ENCODE measurements at places on chromosomes 11 and 22.

- DNase-seq: no peak
Measured at GRCh38 chr11:34609850-34610249, 11.0 kb upstream of the EHF start.

- DNase-seq: no peak
Measured at GRCh38 chr11:66543263-66544107, 2.4 kb downstream of the ZDHHC24 start.

GRCh38 chr11:6828103-6828502 is 17.4 kb upstream of the OR10A5 start:
- no peak for DNase-seq

DNA sequence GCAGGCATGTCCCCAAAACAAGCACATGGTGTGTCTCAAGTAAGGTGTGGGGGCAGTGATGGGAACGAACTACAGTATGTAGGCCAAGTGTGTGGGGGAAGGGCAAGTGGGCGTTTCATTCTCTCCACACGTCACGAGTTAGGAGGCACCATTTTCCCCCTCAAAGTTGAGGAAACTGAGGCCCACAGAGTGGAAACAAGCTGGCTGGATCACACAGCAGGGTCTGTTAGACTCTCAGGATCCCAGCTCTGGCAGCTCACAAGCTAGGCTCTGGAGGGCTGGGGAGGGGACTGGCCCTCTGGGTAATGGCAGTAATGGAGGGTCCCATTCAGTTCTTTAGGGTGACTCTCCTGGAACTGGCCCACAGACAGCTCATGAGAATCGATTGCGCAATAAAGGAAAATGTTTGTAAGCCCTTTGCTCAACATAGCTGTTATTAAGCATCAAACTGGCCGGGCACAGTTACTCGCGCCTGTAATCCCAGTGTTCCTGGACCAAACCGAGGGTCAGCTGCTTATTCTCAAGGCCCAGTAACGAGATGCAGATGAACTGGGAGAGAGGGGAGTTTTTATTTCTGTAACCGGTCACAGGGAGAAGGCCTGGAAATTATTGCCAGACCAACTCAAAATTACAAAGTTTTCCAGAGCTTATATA is 24.1 kb upstream of the TUB start:
- no peak for DNase-seq

- DNase-seq: no peak
Measured at GRCh38 chr11:47175746-47176327, 842 bp downstream of the ARFGAP2 start.

DNA sequence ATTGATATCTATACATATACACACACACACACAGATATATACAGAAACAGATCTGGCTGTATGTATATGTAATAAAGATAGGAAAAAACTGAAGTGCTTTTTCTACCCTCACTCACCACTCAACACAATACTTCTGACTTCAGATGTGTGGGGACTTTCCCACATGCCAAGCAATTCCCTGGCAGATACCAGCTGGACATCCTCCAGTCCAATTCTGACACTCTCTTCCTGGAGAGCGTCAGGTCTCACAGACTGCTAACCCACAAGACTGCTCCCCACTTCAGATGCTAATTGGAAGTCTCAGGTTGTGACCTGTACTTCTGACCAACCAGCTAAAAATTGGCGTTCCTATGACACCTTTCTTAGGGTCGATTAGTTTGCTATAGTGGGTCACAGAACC is 140.6 kb downstream of the ATG16L2 start:
- DNase-seq: no peak

DNA sequence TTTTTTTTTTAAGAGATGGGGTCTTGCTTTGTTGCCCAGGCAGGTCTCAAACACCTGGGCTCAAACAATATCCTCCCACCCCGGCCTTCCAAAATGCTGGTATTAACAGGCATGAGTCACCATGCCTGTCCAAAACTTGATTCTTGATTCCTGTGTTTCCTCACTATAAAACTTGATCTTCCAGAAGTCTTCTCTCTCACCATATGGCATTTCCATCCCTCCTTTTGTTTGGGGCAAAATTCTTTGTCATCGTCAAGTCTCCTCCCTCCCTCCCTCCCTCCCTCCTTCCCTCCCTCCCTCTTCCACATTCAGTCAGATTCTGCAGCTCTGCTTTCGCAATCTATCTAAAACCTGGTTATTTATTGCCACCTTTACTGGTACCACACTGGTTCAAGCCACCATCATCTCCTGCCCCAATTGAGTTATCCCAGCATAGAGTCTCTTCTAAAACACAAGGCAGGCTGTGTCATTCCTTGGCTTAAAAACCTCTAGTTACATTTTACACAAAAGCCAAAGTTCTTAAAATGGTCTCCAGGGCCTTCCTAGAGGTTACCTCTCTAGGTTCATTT is 65.0 kb upstream of the HORMAD2 start:
- no peak for DNase-seq

DNA sequence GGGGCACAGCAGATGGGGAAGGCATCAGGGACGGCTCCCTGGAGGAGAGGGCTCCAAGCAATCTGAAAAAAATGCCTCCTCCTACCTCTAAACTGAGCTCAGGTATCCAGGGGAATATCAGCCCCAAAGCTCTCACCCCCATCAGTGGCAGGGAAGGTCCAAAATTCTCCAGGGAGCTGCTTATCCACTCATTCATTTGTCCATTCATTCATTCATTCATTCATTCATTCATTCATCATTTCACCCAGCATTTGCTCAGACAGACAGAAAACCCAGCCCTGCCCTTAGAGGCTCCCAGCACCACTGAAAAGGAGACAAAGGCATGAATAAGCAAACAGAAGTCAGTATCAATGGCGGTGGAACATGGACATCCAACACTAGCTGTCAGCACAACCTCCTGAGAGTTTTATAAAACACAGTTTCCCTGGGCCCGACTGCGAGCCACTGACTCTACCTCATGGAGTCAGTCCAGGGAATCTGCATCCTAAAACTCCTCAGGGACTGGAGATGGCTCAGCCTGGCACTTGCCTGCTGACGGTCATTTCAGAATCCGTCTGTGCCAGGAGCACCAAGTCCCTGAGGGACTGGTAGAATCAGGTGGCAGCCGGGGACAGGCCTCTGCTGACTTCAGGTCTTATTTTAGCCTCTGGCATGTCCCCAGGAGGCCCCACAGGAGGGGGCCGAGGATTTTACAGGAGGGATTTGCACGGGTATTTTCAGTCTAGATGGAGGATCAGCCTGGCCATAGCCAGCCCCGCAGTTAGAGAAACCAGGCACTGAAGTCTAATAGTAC is 164.6 kb downstream of the MN1 start:
- no peak for DNase-seq

DNA sequence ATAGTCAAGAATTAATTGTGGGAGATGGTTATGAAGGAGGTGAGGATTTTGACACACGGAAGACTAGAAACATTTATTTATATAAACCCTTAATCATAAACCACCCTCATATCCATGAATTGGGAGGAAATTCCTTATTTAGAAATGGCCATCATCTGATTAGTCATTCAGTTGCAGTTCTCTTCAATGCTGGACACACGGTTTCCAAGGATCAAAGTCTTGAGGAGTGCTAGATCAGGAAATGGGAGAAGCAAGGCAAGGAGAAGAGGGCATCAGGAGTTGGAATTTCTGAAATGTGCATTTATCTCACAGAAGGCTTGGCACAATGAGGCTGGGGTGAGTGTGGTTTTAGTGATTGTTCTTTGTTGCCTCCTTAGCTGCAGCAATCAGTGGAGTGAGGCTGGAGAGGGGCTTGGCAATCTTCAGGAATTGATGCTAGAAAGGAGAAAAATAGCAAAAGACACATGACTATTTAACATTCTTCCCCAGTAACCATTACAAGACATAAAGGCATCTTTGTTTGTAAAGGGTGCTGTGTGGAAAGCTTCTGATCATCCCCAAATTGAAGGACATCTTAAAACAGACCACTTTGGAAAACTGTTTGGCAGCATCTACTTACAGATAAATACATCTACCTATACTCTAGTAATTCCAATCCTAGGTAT is 21.6 kb upstream of the GDPD4 start:
- DNase-seq: no peak

DNA sequence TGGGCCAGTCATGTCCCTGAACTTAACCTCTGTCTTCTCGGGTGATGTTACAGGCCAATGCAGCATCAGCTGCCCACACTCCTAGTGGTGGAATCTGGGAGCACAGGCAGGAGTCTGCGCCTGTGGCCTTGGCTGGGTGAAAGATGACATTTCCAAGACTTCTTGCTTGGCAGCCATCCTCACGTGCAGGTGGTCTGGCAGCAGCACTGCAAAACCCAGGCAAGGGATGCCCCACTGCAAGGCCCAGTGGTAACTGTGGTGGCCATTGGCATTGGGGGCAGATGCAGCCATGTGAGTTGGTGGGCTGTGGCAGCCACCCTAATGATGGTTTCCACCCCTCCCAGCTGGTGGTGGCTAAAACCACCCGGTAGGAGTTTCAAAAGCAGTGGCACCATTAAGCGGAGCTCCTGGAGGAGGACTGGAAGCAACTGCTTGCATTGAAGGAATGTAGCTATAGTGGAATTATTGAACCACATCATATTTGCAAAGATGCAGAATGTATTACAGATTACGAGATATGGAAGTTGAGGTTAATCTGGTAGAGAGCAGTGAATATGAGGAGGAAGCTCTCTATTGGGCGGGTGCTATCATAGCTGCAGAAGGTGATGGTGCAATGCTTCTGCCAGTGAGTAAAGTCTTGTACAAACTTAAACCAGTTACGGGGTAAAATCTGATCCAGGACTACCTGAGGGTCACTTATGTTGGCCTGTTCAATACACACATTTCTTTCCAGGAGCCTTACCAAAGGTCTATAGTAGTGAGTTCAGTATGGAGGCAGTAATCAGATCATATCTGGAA is 120.7 kb upstream of the TOP3B start:
- no peak for DNase-seq

DNA sequence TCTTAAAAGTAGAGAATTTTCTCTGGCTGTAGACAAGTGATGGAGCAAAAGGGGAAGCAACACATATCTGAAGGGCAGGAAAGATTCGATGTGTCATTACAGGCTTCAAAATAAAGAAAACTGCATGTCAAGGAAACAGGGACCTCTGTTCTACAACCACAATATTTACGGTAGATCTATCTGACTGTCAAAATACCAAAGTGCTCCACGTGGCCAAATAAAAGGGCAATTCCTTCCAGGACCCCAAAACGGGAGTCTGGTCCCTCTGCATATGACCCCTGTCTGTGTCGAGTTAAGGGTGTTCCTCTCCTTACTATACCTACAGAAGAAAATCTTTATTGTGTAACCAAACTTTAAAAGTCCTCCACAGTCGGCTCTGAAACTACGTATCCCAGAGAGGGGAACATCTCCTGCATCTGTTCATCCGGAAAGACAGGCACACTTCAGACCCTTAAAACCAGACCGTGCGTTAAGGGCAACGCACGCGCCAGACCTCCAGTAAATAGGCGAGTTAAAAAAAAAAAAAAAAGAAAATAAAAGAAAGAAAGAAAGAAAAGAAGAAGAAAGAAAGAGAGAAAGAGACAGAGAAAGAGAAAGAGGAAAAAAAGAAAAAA is 756 bp downstream of the CLNS1A start:
- no peak for DNase-seq

Measured in NCI-H1436 treated with DMSO at 0.1 percent for 48 hours (cell line).